ENCODE measurements at places on chromosomes 6 and 20.

GRCh38 chr20:50514750-50515149 is 4.6 kb downstream of the PTPN1 start:
- no peak for DNase-seq

GRCh38 chr6:57421503-57421902 is 104.1 kb downstream of the PRIM2 start:
- peak; percentile 7 for DNase-seq

GRCh38 chr20:22583773-22584521 is 425 bp downstream of the FOXA2 start:
- no peak for DNase-seq

GRCh38 chr20:289693-290083 is 862 bp downstream of the C20orf96 start:
- DNase-seq, result no peak

DNA sequence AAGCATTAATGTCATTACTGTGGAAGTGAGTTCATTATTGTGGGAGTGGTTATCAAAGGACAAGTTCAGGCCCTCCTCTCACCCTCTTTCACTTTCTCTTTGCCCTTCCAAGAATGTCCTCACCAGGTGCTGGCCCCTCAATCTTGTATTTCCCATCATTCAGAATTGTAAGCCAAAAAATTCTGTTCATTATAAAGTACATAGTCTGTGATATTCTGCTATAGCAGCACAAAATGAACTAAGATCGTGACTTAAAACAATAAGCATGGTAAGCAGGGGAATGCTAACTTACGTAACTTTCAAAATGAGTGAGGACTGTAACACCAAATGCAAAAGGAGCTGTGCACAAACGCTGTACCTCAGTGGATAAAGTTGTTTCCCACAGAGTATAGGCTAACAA is 515.7 kb upstream of the BTBD3 start:
- DNase-seq, result no peak

DNA sequence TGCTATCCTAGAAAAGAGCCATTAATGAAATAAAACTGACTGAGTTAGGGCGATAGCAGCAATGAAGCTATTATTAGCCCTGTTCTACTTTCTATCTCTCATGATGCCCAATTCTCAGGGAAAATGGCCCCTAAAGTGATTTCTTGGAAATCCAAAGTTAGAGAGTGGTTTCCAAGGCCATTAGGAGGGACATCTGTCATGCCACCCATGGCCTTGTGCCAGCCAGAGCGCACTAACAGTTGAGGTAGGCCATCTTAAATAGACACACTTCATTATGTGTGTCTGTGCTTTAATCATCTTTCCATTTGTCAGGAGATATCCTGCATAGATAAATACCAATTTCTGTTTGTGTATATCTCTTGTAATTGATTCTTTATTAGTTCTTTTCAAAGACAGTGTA is 261.6 kb downstream of the NRN1 start:
- no peak for DNase-seq

GRCh38 chr20:38473367-38473795 is 738 bp downstream of the RALGAPB start:
- DNase-seq, result peak; percentile 13

DNA sequence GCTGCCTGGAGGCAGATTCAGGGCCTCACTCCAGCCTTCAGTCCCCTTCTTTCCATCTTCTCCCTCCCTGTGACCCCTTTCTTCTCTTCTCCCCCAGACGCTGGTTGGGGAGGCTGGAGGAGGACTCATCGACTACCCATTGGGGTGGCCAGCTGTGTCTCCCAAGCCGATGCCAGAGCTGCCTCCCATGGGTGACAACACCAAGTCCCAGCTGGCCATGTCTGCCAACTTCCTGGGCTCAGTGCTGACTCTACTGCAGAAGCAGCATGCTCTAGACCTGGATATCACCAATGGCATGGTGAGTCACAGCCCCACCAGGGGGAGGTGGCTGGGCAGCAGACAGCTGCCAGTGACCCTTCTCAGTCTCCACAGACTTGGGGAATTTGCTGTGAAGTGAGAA is 12.9 kb downstream of the BPIFB4 start:
- no peak for DNase-seq

GRCh38 chr20:39210341-39211036 is 248.3 kb downstream of the DHX35 start:
- DNase-seq, result no peak

DNA sequence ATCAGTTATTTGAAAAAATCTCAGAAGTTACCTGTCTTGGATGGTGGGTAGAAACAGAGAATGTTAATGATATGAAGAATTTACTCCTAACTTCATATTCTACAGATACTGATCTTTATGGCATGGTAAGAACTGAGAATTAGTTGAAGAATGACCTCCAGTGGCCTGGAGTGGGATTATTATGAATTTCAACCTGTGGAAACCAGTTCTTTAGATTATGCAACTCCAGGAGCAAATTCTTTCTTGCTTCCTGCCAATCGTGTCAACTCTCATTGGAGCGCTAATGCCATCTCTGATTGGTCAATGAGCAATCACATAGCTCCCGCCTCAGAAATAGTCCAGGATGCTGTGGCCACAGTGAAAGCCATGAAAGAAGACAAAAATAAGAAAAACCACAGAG is 40.6 kb downstream of the LYRM2 start:
- peak; percentile 89 for DNase-seq

- no peak for DNase-seq
Measured at GRCh38 chr20:61891916-61892649, 173.6 kb downstream of the TAF4 start.

- no peak for DNase-seq
Measured at GRCh38 chr20:1941226-1941625, 46.0 kb downstream of the SIRPA start.
